ENCODE measurements at places on chromosomes 4 and X.

DNA sequence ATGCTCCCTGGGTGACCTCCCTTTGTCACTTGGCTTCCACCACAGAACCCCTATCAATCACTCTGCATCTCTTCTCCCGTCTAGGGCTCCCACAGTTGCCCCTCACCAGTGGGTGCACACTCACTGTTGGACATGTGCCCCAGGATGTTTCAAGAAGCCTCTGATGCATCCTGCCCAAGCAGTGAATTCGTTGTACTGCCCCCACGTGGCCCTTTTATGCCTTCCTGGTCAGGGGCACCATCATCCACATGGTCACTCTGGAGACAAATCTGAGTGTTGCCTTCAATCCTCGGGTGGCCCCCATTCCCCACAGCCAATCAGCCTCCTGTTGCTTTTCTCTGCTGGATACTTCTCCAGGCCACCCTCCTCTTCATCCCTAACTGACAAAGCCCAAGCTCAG, 12.2 kb downstream of the ITIH6 start:
- no peak for DNase-seq

GRCh38 chrX:154458954-154459778, 1.1 kb downstream of the PLXNA3 start:
- DNase-seq, result no peak

- no peak for DNase-seq
These were observed 132.1 kb upstream of the GK2 start for GRCh38 chr4:79540143-79540542.

GRCh38 chr4:26459054-26459755, 31.1 kb downstream of the CCKAR start:
- DNase-seq, result no peak

- DNase-seq, result no peak
These were observed 222.7 kb downstream of the COL25A1 start for GRCh38 chr4:109079731-109080130.

GRCh38 chrX:31331015-31331414, 259.2 kb upstream of the FTHL17 start:
- no peak for DNase-seq

DNA sequence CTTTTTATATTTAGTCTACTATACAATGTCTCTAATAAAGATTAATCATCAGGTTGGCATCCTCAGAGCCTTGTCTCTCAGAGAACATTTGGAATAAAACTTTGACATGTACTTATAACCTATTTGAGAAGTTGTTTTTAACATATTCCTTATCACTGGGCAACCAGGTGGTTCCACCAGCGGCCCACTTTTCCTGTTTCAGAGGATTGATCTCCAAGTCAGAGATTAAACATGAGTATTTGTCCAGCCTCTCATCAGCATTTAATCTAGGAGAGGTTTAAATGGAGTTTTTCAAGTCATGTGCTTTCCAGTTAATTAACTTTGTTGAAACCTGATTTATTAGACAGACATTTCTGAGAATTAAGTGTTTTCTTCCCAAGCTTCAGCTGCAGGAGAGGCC, 345.5 kb downstream of the GRXCR1 start:
- no peak for DNase-seq
